ENCODE measurements at places on chromosomes 3 and 15. TPM values are rescaled to one million over a fixed set of nuclear protein-coding genes. Genes with fewer than 3 reads are reported as not detected.

GOLGA8T gene
- not detected for polyA plus RNA-seq

TMC3 gene
- not detected for polyA plus RNA-seq

RTP1 gene
- polyA plus RNA-seq = not detected

MYLK gene
- polyA plus RNA-seq = 0.49 TPM

RASL12 gene
- polyA plus RNA-seq = not detected

GOLGA6L4 gene
- polyA plus RNA-seq = 0.88 TPM

SSUH2 gene
- not detected for polyA plus RNA-seq

REC114 gene
- polyA plus RNA-seq = not detected

RPL4 gene
- 2,474 TPM for polyA plus RNA-seq

ISLR gene
- not detected for polyA plus RNA-seq

TTLL13 gene
- 0.33 TPM for polyA plus RNA-seq

FGF12 gene
- 0.03 TPM for polyA plus RNA-seq

GCSAM gene
- polyA plus RNA-seq = 16.9 TPM

ITGA11 gene
- not detected for polyA plus RNA-seq

EXD1 gene
- not detected for polyA plus RNA-seq

NBEAL2 gene
- polyA plus RNA-seq = 155 TPM

ZNF385D gene
- not detected for polyA plus RNA-seq

GATA2 gene
- not detected for polyA plus RNA-seq

SLC24A5 gene
- polyA plus RNA-seq = not detected

ZNF660 gene
- polyA plus RNA-seq = 0.92 TPM

CD276 gene
- not detected for polyA plus RNA-seq

SENP8 gene
- 0.07 TPM for polyA plus RNA-seq

OXSR1 gene
- polyA plus RNA-seq = 21.2 TPM

TUSC7 gene
- not detected for polyA plus RNA-seq

GRAMD2A gene
- polyA plus RNA-seq = not detected

FBXO40 gene
- not detected for polyA plus RNA-seq

COLQ gene
- 2.5 TPM for polyA plus RNA-seq

ZNF502 gene
- polyA plus RNA-seq = 1.4 TPM

CNTN4 gene
- polyA plus RNA-seq = not detected

RETNLB gene
- not detected for polyA plus RNA-seq

GCNT3 gene
- polyA plus RNA-seq = not detected

CLEC3B gene
- polyA plus RNA-seq = 0.82 TPM

ASTE1 gene
- polyA plus RNA-seq = 5.6 TPM

MASP1 gene
- polyA plus RNA-seq = not detected

WWTR1 gene
- 0.79 TPM for polyA plus RNA-seq

STXBP5L gene
- polyA plus RNA-seq = not detected

SERPINI1 gene
- 8.4 TPM for polyA plus RNA-seq

SLC38A3 gene
- polyA plus RNA-seq = 0.17 TPM

PTH1R gene
- not detected for polyA plus RNA-seq

EDEM1 gene
- 130 TPM for polyA plus RNA-seq

GNB4 gene
- 7.6 TPM for polyA plus RNA-seq

CCR8 gene
- polyA plus RNA-seq = not detected

CD200 gene
- polyA plus RNA-seq = 53.6 TPM
